ENCODE measurements at places on chromosomes 2 and 18.

DNA sequence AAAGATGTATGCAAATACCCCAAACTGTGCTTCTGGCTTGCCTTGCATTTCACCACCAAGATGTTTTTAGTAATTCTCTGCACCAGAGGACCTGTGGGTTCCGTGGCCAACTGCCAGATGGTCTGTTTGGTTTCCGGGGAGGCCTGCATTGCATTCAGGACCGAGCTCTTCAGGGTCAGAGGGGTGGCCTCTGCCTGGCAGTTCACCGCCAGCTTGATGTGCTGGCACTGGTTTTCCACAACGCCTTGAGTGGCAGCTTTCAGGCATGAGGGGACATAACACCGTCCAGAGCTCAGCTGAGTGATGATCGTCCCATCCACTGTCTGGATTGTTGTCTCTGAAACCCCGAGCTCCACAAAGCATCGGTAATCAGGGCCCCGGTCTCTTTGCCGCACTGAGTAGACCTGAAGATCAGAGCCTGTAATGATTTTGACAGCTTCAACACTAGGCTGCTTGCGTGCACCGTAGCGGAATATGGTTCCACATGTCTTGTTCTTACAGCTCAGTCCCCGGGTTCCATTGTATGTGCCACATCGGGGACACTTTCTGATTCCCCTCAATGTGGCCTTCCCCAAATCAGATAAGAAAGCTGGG lies 9.4 kb downstream of the C2orf42 start:
- no peak for DNase-seq

GRCh38 chr2:48445091-48445725 lies 84.7 kb upstream of the STON1 start:
- DNase-seq = no peak

DNA sequence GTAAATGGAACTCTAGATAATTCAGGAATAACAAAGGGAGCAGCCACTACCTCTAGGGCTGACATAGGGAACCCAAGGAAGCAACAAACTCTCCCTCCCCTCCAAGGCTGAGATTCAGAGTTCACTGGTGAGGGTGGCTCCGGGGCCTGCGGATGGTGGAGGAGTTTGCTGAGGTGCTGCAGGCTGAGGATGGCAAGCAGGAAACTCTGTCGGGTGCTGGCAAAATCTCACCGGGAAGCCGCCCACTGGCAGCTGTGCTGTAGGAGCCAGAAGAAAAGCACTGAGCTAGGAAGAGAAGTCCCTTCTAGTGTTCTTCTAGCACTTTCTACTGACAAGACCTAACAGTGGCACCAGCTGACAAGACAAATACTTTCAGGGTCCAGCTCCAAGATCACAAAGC lies 12.5 kb upstream of the HAAO start:
- DNase-seq = no peak

DNA sequence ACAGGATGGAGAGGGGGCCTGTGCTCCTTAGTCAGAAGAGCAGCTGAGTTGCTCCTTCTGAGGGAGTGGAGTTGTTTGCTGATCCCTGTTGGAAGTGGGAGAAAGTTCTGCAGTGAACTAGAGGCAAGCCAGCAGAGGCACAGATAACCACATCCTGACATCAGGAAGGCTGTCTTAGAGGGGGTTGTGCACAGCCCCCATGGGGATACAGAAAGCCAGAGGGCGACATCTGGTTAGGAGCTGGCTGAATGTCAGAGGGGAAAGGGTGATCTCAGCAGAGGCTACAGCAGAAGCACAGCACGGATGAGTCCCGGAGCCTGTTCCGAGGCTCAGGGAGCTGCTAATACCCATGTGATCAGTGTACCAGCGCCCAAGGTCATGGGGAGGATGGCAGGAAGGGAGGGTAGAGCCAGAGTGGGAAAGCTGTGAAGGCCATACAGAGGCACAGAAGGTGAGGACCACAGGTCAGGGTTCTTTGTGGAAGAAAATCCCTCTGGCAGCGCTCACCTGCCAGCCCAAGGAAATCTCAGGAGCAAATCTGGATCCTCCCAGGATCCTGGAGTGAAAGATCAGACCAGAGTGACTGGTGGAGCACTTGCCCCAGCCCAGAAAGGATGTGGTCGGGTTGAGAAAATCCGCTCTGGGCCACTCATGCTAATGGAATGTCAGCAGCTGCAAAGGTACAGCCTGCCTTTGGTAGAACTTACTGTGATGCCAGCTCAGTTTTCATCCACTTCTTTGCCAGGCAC lies 111.8 kb downstream of the STPG4 start:
- no peak for DNase-seq

- DNase-seq = no peak
These were observed 128.2 kb downstream of the BCL2 start for GRCh38 chr18:63191413-63191812.

GRCh38 chr2:206693399-206694137 lies 24.6 kb downstream of the DYTN start:
- DNase-seq = no peak

DNA sequence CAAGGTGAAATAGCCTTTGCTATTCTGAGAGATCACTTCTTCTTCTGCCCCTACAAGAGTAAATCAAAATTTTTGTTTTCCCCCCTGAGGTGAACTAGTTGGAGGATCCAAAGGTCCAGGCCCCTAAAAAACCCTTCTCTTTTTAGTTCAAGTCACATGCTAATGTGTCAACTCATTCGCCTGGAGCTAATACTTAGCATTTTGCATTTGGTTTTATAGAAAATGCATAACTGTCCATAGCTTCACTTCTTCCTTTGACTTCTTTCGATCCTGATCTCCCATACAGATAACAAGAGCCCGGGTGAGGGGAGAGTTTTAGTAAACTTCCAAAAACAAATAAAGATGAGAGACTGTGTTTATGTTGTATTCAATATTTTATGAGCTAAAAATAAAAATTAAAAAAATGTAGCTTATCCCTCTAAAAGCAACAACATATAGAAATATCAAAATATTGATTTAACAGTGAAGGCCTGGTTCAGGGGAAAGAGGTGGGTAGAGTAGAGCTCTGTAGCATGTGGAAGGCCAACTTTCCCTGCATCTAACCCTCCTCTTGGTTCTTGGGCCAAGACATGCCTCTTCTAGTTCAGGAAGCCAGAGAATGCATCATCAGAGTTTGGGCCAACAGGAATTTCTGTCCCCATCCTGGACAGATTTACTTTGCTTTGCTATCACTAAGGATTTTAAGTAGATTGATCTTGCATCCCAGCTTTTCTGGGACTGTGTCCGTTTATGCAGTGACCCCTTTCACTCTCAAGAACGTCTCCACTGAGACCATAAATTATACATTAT lies 333.8 kb downstream of the ALK start:
- no peak for DNase-seq

DNA sequence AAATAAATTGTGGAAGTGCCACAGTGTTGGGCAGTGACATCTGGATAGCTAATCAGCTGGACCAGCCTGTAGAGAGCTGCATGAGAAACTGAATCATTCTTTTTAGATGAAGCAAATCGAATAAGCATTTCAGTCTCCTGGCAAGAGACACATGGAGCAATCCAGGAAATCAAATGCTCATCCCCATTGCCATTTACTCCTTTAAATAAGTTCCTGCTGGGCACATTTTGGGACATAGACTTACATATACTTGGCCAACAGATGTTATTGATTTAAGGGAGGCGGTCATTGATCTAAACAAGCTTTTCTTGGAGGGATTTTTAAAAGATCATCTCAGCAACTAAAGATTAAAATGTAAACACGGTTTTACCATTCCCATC lies 307.1 kb downstream of the STK39 start:
- no peak for DNase-seq

GRCh38 chr18:58831606-58832005 lies 33.1 kb upstream of the ZNF532 start:
- DNase-seq = no peak

DNA sequence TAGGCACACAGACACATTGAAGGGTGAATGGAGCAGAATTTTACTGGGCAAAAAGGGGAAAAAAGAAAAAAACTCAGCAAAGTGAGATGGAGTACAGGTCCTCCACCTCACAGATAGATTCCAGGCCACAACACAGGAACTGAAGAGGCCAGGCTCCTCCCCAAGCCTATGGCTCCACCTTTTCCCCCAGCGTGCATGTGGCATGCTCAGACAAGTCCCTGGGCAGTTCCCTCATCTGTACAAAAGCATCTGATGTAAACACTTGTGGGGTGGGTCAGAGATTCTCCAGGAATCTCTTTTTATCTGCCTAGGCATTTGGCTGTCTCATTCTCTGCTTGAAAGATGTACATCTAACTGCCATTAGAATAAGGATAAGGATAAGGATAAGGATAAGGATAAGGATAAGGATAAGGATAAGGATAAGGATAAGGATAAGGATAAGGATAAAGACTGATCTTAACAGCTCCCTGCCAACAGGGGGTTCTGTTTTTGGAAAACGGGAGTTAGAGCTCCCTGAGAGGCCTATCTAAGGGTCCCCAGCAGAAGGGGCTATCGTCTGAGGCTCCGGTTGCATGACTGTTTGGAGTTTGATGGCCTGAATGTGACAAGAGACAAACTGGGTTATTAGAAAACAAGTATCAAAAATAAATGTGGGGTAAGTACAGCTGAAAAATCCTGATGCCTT lies 17.2 kb upstream of the ASXL3 start:
- no peak for DNase-seq

DNA sequence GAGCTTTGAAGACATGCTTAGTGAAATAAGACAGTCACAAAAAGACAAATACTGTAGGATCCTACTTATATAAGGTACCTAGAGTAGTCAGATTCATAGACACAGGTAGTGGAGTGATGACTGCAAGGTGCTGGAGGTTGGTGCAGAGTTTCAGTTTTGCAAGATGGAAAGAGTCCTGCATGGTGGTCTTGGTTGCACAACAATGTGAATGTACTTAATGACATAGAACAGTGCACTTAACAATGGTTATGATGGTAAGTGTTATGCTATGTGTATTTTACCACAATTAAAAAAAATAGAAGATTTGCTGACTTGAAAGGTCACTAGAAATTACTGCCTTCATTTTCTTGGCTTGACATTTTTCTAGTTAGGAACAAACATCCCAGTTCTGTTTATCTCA lies 9.5 kb downstream of the CERS6 start:
- DNase-seq = no peak

- DNase-seq = no peak
These were observed 41.4 kb downstream of the TET3 start for GRCh38 chr2:74025971-74026612.

- DNase-seq = no peak
These were observed 150.3 kb downstream of the SMAD7 start for GRCh38 chr18:48800466-48800865.

- no peak for DNase-seq
These were observed 51.7 kb upstream of the SATB2 start for GRCh38 chr2:199509403-199509802.

GRCh38 chr2:174856447-174856846 lies 92.2 kb upstream of the CHRNA1 start:
- no peak for DNase-seq

DNA sequence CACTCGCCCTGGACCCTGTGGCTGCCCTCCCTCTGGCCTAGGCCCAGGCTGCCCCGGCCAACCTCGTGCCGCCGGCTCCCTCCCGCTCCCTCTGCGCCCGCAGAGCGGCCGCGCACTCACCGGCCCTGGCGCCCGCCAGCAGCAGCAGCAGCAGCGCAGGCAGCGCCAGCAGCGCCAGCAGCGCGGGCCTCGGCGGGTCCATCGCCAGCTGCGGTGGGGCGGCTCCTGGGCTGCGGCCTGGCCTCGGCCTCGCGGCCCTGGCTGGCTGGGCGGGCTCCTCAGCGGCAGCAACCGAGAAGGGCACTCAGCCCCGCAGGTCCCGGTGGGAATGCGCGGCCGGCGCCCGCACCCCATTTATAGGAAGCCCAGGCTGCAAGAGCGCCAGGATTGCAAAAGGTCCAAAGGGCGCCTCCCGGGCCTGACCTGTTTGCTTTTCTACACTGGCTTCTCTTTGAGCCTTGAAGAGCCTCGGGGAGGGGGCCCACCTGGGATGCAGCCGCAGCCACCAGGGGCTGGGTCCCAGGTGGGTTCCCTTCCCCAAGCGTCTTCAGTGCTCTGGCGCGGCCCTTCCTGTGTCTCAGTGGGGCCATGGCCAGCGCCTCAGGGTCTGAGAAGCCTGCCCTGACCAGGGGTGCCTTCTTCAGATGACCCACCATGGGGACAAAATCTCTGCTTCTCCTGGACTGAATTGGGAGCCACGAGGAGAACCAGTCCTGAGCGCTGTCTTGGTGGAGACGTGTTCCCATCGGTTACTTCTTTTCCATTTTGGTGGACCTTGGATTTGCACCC lies at the start of gene APOB:
TSS of gene APOB (minus strand) at position 330 of the 789 bp plus-strand sequence. CDS start at position 202, 128 bp downstream.
- no peak for DNase-seq

- DNase-seq = no peak
These were observed 199.0 kb downstream of the LPIN1 start for GRCh38 chr2:11945139-11946126.

DNA sequence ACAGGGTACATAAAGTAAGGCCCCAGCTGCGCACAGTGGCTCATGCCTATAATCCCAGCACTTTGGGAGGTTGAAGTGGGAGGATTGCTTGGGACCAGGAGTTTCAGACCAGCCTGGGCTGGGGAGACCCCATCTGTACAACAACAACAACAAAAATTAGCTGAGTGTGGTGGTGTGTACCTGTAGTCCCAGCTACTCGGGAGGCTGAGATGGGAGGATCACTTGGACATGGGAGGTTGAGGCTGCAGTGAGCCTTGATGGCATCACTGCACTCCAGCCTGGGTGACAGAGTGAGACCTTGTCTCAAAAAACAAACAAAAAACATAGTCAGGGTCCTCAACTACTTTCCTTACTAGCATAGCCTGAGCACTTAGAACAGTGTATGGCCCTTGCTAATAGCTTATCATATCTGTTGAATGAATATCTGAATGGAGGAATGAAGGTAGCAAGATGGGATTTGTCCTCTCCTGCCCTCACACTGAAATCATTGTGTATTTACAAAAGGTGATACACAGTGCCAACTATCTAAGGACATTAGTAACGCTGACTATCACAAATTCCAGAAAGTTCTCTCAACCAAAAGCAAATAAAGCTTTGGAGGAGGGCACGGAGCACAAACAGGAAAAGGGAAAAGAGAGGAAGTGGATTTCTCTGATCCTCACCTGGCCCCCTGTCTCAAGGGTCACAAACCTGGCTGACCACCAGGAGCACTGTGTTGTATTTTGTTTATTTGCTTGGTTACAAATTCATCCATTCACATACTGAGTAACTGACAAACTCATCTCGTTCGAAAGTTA lies 38.1 kb downstream of the L3MBTL4 start:
- no peak for DNase-seq

GRCh38 chr18:5546660-5547059 lies 2.9 kb upstream of the EPB41L3 start:
- DNase-seq = no peak

GRCh38 chr2:46148369-46148736 lies 148.9 kb upstream of the EPAS1 start:
- no peak for DNase-seq

DNA sequence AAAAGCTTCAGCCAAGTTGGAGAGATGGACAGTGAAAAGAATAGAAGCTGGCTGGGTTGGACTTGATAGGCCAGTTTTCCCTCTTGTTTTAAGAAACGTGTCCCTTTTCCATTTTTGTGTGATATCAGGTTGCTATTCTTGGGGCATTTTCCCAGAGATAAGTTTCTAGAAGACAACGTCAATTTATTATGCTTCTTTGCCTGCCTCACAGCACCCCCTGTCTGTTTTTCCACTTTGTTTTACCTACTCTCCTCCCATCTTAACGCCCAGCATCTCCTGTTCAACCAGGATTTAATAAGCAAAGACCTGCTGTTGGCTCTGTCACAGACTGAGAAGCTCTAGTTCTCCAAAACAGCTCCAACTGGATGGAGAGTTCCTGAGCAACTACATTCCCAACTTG lies 317.8 kb upstream of the ZNF521 start:
- DNase-seq = no peak

GRCh38 chr2:221100467-221101089 lies 471.5 kb downstream of the EPHA4 start:
- no peak for DNase-seq

Data from T-helper 17 cell (primary cell).